Left ventricle myocardium superior (tissue), 1 donor: ENCODE measurements at places on chromosomes 7 and 10.

DNA sequence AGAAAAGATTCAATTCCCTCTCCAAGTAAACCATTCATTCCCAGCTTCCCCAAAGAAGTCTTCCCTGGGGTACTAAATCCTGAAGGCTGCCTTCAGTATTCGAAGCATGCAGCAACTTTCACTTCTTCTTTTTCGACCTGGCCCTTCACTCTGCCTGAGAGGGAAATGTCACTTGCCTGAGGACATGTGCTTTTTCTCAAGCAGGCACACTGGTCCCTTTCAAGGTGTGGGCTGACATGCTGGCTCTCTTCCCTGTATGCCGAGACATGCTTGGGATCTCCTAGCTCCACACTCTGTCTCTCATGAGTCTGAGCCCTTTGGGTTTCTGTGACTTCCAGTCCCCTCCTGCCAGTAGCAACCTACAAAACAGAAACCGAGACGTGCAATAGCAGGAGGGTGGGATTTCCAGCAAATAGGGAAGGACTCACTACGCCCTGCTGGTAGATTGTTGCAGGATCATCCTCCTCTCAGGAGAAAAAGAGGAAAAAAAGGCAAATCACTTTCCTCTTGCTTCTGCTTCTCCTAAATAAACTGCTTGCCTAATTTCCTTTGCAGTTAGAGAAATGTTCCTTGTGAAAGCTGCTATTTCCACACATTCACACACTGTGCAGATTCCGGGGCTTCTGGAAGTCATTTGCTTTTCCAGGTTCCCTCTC is 33.5 kb downstream of the FIGNL1 start:
- no peak for DNase-seq

DNA sequence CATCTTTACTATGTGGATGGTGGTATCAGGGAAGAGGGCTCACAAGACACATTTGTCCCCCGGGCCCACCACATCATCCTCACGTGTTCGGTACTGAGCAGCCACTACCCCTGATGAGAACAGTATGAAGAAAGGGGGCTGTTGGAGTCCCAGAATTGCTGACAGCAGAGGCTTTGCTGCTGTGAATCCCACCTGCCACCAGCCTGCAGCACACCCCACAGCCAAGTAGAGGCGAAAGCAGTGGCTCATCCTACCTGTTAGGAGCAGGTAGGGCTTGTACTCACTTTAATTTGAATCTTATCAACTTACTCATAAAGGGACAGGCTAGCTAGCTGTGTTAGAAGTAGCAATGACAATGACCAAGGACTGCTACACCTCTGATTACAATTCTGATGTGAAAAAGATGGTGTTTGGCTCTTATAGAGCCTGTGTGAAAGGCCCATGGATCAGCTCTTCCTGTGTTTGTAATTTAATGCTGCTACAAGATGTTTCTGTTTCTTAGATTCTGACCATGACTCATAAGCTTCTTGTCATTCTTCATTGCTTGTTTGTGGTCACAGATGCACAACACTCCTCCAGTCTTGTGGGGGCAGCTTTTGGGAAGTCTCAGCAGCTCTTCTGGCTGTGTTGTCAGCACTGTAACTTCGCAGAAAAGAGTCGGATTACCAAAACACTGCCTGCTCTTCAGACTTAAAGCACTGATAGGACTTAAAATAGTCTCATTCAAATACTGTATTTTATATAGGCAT is 9.1 kb upstream of the CSGALNACT2 start:
- DNase-seq: no peak

GRCh38 chr10:114631090-114631665 is 26.9 kb downstream of the ABLIM1 start:
- no peak for DNase-seq

DNA sequence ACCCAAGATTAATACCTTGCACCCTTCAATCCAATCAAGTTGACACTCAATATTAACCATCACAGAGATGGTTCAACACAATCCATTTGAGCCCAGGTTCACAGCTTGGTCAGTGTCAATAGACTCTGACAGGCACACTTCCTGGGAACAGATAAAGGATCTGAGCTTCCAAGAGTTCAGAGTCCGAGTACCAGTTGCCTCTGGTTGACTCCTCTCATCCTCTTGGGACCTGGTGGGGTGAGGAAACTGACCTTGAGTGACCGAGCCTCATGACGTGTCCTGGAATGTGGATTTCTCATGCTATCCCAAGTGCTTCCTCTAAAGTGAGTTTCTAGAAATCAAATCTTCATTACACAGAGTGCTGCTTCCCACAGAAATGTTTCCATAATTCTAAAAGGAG is 162.0 kb downstream of the CYP26A1 start:
- no peak for DNase-seq

DNA sequence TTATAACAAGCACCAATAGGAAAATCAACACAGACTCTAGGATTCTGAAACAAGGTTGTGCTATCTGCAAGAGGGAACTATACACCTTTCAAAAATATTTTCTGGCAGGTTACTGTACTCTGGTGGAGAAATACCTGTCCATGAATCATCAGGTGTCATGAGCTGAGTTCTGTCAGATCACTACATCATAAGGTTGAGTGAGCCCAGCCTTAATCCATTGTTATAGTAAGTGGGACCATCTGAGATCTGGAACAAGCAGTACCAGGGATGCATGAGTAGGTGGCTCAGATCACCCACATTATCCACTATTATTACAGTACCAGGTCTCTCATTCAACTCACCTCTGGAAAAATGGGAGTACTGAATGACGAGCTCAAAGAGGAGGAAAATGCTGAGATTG is 212.4 kb downstream of the DGKI start:
- no peak for DNase-seq
